ENCODE measurements at places on chromosomes 5 and 9.
A peak's percentile ranks its signal among the peaks of the same experiment; 100 is the strongest.

- DNase-seq, result no peak
These were observed 157.3 kb upstream of the ALDH1B1 start for GRCh38 chr9:38235244-38235643.

GRCh38 chr9:34518896-34519295 lies 3.9 kb downstream of the ENHO start:
- no peak for DNase-seq

- DNase-seq, result no peak
These were observed 112.8 kb upstream of the CTNND2 start for GRCh38 chr5:12017007-12017406.

DNA sequence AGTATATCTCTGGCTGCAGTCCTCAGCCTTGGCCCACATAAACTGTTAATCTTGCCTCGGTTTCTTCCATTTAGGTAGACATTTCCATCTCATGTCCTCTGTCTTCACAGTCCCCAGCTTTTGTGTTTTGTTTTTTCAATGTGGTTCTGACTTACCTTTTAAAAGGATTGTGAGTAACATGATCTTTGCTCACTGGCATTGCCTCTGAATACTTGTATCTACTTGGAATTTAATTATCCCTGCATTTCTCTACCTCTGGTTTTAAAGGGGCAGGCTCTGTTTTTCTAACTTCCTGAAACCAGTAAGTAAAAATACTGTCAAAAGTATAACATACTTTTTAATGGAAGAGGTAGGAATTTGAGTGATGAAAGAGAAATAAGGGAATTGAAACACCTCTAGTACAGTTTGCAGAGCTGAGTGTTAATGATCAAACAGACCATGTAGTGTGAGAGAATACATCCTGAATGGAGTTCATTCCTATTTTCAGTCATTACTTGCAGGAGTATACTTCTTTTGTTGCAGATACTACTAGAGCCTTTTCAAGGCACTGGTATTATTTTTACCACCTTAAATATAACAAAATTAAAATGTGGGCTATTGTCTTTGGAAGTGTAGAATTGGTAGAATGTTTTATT lies 62.6 kb downstream of the MTREX start:
- DNase-seq, result no peak

GRCh38 chr5:112143690-112144089 lies 275.4 kb downstream of the EPB41L4A start:
- no peak for DNase-seq

- no peak for DNase-seq
These were observed 58.0 kb upstream of the OLFM1 start for GRCh38 chr9:135029463-135029862.

DNA sequence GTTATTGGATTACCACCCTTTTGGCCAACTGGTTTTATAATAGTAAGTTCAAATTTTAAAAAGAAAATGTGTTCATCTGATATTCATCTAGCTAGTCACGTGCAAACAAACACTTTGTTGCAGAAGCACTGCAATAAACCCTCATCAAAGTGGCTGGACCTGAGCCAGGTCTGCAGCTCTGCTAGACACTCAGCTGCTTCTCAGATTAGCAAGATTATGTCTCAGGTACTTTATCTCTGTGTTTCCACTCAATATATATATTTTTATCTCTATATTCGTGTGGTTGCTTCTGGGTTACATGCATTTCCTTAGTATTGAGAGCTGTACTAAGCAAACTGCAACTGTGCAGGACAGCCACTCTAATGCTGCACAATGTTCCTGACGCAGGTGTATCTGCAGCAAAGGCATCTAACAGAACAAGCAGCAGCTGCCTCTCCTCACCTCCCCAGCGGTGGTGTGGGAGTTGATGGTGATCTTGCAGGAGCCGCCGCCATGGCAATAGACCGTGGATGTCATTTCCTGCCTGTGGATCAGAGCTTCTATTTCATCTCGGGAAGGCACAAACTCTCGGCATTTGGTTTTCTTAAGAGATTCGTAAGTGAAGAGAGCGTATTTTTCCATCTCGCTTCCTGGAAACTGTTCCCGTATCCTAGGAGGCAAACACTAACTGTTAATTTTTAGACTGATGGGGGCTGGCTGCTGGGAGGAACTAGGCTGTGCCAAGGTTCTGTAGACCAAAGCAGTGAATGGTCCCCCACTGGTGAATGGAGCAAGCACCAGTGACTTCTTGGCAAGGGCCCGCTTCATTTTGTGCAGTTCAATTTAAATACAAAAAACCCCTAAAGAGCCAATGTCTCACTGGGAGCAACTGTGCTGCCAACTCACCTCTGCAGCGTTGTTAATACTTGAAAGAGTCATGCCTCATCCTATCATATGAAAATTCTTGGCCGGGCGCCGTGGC lies 56.7 kb upstream of the RETREG1 start:
- peak; percentile 3 for DNase-seq

GRCh38 chr5:61167382-61167781 lies 5.1 kb upstream of the SMIM15 start:
- no peak for DNase-seq

DNA sequence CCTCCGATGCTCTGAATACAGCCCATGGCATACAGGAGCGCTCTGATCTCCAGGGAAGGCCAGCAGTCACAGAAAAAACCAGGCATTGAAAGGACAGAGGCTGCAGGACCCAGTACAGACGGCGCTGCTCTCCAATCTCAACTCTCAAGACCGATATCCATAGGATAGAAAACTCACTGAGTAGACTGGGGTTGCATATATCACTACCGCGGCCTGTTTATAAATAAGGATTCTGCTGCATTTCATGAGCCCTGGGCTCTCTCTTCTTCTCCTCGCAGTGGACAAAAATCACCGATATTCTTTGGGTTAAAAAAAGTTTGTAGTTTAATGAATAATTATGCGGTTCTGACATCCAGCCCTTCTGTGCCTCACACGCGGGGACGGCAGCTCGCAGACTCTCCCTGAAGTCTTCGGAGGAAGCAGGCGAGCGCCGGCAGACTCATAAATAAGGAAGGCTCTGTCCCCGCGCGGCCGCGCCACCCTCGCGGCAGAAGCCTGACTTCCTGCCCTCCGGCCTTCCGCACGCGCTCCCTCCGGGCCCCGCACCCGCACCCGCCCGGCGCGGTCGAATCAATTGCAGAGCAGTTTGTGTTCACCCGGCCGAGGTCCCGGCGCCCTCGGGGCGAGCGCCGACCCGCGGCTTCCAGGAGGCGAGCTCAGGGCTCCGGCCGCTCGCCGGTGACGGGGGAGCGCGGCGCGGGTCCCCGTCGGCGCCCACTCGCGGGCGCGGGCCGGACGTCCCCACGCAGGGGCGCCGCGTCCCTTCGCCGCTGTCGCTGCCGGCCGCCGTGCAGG lies at the start of gene FAM78A:
FAM78A (minus strand) TSS at position 417 of the 795 bp plus-strand sequence; CDS start at position 86, 331 bp downstream.
- no peak for DNase-seq

GRCh38 chr5:132830436-132831094 lies at the start of gene SHROOM1:
TSS of gene SHROOM1 (minus strand) at chr5:132830647. CDS start at chr5:132826140, 4,507 bp downstream.
- no peak for DNase-seq

DNA sequence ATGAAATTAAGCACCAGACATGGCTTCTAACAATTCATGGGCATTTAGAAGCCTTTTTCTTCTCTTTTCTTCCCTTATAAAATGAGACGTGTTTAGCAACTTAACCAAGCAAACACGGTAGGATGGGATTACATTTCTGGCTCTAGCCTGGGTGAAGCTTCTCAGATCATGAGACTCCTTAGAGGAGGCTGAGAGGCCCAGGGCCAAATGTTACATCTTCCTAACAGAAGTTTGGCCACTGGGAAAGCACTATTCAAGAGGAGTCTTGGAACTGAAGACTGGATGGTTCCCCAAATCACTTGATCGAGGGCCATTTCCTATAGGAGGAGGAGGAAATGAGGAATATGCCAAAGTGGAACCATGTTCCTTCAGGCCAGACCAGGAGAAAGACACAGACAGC lies 1.9 kb downstream of the GABRP start:
- no peak for DNase-seq

GRCh38 chr5:12460493-12461261 lies 556.4 kb upstream of the CTNND2 start:
- no peak for DNase-seq

GRCh38 chr5:55773057-55773456 lies 35.2 kb downstream of the DDX4 start:
- no peak for DNase-seq

DNA sequence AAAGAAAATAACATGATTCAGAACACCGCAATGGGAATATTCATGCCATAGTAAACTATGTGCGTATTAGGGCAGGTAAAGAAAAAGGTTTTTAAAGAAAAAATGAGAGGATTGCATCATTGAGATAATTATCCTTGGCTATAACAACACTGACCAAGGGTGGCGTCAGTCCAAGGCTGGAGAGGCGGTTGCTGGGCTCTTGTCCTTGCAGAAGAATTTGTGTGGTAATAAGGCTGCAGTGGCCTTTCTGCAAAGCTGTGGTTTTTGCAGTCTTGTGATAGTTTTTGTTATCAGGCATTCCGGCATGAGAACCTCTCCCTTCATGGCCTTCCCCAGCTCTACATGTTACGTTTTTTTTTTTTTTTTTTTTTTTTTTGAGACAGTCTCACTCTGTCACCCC lies 14.0 kb downstream of the BOD1 start:
- DNase-seq, result no peak

- no peak for DNase-seq
These were observed 77.2 kb upstream of the RAPGEF1 start for GRCh38 chr9:131817073-131817472.

GRCh38 chr5:55232271-55232984 lies 980 bp downstream of the CCNO start:
- DNase-seq, result no peak

DNA sequence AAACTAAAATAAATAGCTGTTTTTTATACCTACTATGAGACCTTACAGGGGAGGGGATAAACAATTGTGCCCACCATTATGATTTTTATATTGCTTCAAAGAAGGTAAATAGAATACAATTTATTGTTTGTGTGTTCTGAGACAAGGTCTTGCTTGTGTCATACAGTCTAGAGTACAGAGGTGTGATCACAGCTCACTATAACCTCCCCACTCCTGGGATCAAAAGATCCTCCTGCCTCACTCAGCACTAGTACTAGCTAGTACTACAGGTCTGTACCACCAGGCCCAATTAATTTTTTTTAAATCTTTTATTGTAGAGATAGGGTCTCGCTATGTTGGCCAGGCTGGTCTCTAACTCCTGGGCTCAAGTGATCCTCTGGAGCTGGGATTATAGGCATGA lies 11.3 kb downstream of the TLE1 start:
- no peak for DNase-seq

DNA sequence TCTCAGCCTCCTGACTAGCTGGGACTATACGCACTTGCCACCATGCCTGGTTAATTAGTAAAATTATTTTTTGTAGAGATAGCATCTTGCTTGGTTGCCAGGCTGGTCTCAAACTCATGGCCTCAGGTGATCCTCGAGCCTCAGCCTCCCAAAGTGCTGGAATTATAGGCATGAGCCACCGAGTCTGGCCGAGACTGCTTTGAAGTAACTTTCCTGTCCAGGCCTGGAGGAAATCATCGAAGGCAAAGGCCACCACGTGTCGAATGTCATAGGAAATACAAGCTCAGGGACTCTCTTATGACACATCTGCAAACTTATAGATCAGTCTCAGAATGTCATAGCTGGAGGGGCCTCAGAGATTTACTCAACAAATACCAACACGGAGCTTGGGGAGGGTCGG lies 25.1 kb downstream of the RAPGEF1 start:
- no peak for DNase-seq

DNA sequence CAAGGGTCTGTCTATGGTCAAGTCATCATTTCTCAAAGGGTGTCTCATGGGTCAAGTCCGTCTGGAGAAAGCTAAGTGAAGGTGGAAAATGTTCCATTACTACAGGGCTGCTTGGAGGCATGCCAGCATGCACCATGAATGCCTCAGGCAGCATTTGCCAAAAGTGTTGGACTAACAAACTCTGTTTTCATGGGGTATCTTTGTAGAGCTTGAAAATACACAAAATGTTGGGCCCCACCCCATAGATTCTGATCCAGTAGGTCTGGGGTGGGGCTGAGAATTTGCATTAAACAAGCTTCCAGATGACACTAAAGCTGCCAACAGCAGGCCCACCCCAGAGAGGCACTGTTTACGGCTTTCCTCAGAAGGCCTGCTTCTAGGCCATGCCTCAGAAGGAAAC lies 75.0 kb upstream of the FRRS1L start:
- no peak for DNase-seq

- DNase-seq, result no peak
These were observed 24.6 kb upstream of the MED10 start for GRCh38 chr5:6402939-6403338.

- DNase-seq, result no peak
These were observed 94.8 kb downstream of the ERCC6L2 start for GRCh38 chr9:95970317-95970716.

- DNase-seq, result no peak
These were observed 171.0 kb downstream of the DAB2IP start for GRCh38 chr9:121822093-121823085.

DNA sequence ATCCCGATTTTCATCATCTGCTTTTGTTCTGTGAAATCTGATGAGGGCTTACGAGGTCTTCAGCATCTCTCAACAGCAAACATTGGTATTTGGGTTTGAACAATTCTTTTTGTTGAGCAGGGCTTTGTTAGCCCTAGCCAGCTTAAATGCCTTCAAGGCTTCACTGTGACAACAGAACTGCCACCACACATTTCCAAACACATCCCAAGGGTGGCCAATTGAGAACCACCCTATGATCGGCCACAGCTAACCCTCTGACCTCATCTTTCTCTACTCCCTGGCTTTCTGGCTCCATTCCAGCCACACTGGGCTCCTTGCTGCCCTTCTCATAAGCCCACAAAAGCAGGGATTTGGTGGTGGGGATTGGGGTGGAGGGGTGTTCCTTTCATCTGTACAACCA lies 17.6 kb downstream of the MTX3 start:
- DNase-seq, result no peak

GRCh38 chr5:54646356-54647101 lies 129.0 kb downstream of the SNX18 start:
- DNase-seq, result peak; percentile 7

DNA sequence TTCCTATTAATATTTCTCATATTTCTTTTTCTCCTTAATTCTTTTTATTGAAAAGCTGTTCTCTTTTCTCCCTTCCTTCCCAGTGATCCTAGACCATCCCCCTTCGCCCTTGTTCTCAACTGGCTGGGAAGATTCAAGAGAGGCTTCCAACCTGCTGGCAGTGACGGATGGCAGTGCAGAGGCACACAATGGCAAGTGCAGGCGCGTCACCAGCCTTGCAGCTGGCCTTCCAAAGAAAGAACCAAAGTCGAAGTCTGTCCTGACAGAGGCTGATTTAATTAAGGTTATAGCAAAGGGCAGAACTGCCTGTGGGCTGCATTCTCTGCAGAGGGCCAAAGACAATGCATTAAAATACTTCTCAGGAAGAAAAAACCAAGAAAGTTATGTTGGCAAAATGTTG lies 7.4 kb downstream of the CEMIP2 start:
- DNase-seq, result no peak

- no peak for DNase-seq
These were observed 166.1 kb downstream of the HACD4 start for GRCh38 chr9:20865347-20865746.

Measured in effector CD8-positive, alpha-beta T cell (primary cell).